ENCODE measurements at places on chromosomes 2 and 18.

GRCh38 chr2:216516730-216517350 lies 18.2 kb downstream of the RPL37A start:
- no peak for DNase-seq

DNA sequence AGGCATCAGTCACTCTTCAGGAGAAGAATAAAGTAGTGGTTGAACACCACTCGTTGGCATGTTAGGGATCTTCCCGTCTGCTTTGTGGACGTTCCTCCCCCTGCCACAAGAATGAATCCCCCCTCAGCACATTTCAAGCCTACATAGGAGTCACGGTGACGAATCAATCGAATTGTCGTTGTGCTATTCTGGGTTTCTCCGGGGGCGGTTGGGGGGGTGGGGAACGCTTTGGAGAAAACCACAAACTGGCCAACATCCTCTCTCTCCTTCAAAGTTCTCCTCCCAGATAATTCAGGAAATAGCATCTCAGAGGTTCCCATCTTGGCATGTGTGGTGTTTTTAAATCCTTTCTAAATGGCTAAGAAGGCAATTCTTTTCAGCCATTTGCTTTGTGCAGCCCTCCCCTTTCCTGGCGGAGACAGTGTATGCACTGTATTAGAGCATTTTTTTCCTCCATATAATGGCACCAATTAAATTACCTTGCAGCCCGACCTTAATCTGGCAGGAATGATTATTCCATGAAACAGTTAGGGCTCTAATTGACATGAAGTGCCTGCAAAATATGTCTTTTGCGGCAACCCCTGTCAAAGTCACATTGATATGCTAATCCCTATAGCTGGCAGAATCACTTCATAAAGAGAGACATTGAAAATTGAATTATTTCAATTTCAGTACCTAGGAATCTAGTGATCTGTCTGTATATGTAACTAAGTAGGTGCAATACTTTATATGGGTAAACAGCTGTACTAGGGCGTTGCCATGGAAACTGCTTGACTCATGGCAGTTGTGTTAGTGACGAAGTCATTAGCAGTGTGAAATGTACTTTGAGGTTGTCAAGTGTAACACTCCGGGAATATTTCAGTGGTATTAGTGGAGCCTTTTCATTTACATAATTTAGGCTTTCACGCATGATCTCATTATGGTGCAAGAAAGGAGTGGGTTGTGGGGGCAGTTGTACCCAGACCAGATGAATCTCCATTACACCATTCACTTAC lies 323.4 kb upstream of the SLC14A2 start:
- DNase-seq, result no peak

DNA sequence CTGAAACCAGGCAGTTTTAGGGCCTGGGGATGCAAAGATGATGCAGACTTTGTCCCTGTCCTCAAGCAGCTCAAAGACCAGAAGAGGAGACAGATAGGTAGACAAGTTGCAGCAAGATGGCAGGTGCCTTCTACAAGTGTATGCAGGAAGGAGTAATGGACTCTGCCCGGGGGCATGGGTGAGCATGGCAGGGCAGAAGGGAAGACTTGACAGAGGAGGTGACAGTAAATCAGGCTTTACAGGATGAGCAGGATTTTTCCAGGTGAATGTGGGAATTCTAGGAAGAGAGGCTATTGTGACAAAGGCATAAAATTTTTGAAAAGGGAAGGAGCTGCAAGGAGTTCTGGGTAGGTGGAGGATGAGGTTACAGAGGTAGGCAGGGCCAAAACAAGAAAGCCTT lies 4.7 kb downstream of the EFEMP1 start:
- DNase-seq, result no peak

DNA sequence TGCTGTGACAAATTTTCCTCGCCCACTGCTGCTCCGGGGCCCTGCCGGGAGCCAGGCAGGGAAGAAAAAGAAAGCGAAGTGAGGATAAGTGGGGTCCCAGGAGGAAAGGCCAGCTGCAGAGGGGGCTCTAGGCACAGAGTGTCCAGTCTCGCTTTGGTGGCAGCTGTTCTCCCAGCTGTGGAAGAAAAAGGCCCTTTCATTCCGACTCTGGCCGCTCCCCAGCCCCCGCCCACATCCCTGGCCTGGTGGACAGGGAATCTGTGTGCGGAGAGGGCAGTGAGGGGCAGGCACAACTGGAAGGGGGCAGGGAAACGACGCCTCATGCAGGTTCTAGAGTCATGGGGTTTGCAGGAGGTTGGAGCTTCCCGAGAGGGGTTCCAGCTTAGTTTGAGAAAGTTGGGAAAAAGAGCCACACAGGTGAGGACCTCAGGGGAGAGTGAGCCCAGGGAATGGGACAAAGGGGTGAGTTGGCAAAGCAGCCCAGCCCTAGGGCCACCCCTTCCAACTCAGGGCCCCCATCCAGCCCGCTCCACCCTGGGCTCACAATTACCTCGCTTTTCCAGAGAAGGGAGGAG lies 1.8 kb downstream of the RTKN start:
- DNase-seq, result no peak

Data from activated T-helper 1 cell treated with anti-CD3 and anti-CD28 coated beads, Interleukin-2, amount 50 U/mL, for 16 hours (primary cell).